ENCODE measurements at places on chromosomes 6 and 20. TPM values are rescaled to one million over a fixed set of nuclear protein-coding genes. Genes with fewer than 3 reads are reported as not detected.
A peak's percentile ranks its signal among the peaks of the same experiment; 100 is the strongest.

The CNBD2 gene
- 1.7 TPM for total RNA-seq

DNA sequence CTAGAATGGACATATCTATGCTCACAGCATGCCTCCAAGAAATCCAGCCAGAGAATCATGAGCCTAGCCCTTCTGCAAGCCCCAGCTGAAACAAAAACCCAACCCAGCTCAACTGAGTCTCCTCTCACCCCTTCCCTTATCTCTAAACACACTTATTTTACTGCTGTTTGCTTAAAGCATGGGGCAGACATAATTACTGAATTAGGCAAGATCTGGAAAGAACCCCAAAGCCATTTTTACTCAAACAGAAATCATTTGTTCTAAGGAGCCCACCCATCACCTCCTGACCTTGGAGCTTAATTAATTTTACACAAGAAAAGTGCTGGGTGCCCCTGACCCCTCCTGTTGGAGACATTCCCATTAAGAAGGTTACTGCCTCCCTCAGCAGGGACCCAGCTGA is 291.6 kb downstream of the MAFB start:
- no peak for DNase-seq
- no peaks in the 10 kb centered on the region for H3K27me3 ChIP-seq
- no peaks in the 10 kb centered on the region for H3K36me3 ChIP-seq
- H3K4me1 ChIP-seq: no peaks in the 10 kb centered on the region
- H3K27ac ChIP-seq: no peak overlapping the region

The FNDC11 gene
- total RNA-seq: 0.55 TPM

- no peak overlapping the region for H3K4me3 ChIP-seq
- peaks cover 11% of the 10 kb centered on the region for H3K4me1 ChIP-seq
- H3K27ac ChIP-seq: no peak overlapping the region
- no peaks in the 10 kb centered on the region for H3K27me3 ChIP-seq
Measured at GRCh38 chr6:5422321-5422915, 161.1 kb downstream of the FARS2 start.

The DNAAF9 gene
- total RNA-seq: 20.4 TPM

DNA sequence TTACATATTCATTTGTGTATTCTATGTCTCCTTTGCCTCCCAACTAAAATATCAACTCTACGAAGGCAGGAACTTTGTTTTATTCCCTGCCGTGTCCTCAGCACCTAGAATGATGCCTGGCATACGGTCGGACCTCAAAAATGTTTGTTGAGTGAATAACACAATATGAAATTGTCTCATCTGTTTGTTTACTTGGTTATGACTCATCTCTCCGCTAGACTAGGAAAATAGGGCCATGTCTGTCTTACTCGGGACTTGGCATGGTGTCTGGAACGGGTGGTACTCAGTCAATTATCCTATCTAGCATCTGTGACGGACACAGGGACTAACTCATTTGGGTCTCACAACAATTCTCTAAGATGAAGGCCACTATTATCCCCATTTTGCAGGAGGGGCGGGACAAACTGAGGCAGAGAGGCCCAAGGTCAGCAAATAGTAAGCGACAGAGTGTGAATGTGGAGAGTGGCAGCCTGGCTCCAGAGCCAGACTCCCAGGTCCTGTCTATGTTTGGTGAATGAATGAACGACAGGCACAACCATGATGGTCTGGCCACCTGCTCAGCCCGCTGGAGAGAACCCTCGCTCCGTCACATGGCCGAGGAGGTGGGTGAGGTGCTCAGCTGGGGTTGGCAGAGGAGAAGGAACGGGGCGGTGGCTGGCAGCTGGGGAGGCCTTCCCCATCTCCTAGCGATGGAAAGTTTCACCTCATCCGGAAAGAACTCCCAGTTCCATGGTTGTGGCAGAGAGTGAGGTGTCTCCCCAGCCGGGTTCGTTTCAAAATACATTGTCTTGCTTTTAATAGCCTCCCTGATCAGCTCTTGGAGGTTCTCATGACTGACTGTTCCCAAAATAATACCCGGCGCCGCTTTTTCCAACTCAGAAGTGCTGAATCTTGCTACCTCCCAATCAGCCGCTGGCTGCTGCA is 27.6 kb upstream of the NFATC2 start:
- peak overlapping the region; percentile 46 for H3K27ac ChIP-seq
- no peaks in the 10 kb centered on the region for H3K36me3 ChIP-seq
- peaks cover 16% of the 10 kb centered on the region for H3K4me1 ChIP-seq

The TAPBP gene
- 55.3 TPM for total RNA-seq

DNA sequence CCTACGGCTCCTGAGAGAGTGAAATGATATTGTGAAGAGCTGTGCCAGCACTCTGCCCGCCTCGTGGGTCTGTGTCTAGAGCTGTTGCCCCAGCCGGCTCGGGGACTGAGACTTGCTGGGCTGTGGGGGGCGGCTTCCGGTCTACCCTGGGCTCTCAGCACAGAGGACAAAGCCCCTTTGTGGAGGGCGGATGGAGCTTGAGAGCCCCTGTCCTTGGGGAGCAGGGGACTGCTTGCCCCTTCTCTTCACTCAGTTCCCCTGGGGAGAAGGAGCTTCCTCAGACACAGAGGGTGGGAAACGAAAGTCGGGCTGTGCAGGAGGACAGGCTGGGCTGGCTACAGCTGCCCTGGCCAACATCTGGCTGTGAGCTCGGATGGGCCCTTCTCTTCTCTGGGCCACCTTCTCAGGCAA is 11.0 kb downstream of the SRC start:
- no peak overlapping the region for H3K4me3 ChIP-seq
- peaks cover 70% of the 10 kb centered on the region for H3K4me1 ChIP-seq
- peak; percentile 64 for DNase-seq
- H3K36me3 ChIP-seq: peaks cover 11% of the 10 kb centered on the region
- H3K27ac ChIP-seq: peak overlapping the region; percentile 58
- no peaks in the 10 kb centered on the region for H3K27me3 ChIP-seq

The HCRTR2 gene
- not detected for total RNA-seq

DNA sequence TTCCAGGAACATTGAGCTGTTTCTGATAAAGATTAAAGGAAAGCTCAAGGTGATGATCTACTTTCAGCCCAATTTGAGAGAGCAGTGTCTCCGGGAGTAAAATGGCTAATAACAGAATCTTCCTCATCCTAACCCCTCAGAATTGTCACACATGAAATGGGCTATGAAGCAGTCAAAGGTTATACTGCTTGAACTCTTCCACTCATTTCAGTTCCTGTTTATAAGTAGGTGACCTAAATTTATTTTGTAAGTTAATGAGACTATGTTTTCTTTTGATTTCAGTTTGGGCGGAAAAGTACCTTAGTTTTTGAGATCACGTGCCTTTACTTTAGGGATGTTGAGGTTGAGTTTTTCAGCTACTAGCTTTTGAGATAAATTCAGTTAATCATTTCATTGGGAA is 47.2 kb downstream of the QKI start:
- H3K27ac ChIP-seq: no peak overlapping the region
- peaks cover 48% of the 10 kb centered on the region for H3K4me1 ChIP-seq
- H3K4me3 ChIP-seq: no peak overlapping the region
- H3K27me3 ChIP-seq: no peaks in the 10 kb centered on the region
- no peaks in the 10 kb centered on the region for H3K36me3 ChIP-seq

DNA sequence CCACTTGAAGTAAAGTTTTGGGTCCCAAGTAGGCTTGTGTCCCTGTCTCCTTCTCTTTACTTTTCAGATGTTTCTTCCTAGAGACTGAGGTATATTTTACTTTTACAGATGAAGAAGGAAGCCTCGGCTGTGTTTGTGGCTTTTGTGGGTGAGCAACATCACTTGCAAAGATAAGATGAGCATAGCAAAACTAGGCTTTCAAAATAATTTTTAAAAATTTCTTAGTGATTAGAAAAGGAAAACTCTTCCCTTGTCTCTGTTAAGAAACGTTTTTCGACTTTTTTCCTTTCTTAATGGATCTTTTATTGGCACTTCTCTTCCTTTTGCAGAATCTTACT is 7.6 kb downstream of the PTPN1 start:
- H3K4me1 ChIP-seq: peaks cover 66% of the 10 kb centered on the region
- H3K27me3 ChIP-seq: no peaks in the 10 kb centered on the region
- H3K36me3 ChIP-seq: no peaks in the 10 kb centered on the region
- no peak overlapping the region for H3K27ac ChIP-seq
- no peak for DNase-seq

DNA sequence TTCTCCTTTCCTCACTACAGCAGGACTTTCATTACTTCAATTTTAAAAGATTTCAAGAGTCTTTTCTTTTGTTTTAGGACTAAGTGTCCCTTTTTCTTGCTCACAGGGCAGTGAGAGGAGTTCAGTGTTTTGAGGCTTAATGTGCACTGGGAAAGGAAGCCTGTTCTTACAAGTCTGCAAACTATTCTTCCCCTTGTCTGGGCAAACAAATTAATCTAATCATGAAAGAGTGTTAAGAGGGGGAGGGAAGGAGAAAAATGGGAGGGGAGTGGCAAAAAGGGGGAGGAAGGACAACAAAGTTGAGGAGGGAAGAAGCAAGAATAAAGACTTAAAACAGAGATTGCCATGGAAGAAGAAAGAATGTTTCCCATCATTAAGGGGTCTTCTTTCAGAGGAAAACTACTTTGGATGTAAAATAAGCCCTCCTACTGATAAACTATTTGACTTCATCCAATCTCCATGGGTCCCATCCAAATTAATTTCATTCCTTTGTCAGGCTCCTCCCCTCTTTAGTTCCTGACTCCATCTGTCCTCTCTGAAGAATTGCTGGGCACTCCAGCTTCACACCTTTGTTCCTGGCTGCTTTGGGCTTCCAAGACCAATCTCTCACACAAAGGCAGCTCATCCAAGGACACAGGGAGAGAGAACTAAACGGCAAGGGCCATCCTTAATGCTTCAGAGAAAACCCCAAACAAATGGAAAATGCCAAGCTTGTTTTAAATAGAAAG is 244.5 kb downstream of the TPBG start:
- no peak overlapping the region for H3K4me3 ChIP-seq
- H3K36me3 ChIP-seq: no peaks in the 10 kb centered on the region
- H3K27me3 ChIP-seq: no peaks in the 10 kb centered on the region
- no peaks in the 10 kb centered on the region for H3K4me1 ChIP-seq
- DNase-seq: no peak

GRCh38 chr6:100670056-100670455 is 205.3 kb upstream of the SIM1 start:
- H3K4me1 ChIP-seq: no peaks in the 10 kb centered on the region
- H3K36me3 ChIP-seq: no peaks in the 10 kb centered on the region
- no peak overlapping the region for H3K4me3 ChIP-seq

GRCh38 chr6:68071740-68072139 is 563.3 kb upstream of the ADGRB3 start:
- no peak overlapping the region for H3K4me3 ChIP-seq
- no peaks in the 10 kb centered on the region for H3K27me3 ChIP-seq
- no peaks in the 10 kb centered on the region for H3K36me3 ChIP-seq
- H3K27ac ChIP-seq: no peak overlapping the region
- no peaks in the 10 kb centered on the region for H3K4me1 ChIP-seq

The PRKN gene
- total RNA-seq: 10.7 TPM
